ENCODE measurements at places on chromosomes 12 and 14.

DNA sequence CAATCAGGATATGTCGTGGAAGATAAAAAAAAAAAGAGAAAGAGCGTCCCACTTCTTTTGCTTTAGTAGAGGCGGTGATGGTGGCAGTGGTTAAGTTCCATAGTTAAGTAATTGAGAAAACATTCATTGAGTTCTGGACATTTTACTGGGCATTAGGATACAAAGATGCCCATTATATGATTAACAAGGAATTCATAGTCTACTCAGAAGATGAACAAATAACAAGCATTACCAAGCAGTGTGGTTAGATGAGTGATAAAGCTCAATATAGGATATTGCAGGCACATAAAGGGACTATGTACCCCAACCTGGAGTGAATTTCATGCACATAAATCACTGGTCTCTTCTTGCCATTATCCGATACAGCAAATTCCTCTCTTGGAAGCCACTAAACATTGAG lies 53.7 kb downstream of the ALG10B start:
- no peak for DNase-seq

DNA sequence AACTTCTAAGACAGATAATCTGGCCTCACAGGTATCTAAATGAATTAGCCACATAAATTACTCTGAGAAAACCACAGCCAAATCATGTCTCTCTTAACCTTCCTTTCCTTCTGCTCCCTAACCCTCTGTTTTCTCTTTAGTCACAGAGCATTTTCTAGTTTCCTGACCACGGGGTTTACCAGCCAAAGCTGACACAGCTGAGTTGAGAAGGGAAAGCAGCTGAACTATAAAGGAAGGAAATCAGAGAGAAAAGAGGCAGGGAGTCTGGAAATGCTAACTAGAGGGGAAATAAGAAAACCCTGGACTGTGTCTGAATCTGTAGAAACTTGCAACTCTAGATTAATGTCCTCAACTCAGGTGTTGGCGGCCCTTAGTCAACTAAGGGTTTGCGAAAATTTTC lies 24.4 kb downstream of the ANKS1B start:
- peak; percentile 10 for DNase-seq

- DNase-seq: no peak
These were observed 46.6 kb upstream of the PLEKHG6 start for GRCh38 chr12:6263931-6264330.

DNA sequence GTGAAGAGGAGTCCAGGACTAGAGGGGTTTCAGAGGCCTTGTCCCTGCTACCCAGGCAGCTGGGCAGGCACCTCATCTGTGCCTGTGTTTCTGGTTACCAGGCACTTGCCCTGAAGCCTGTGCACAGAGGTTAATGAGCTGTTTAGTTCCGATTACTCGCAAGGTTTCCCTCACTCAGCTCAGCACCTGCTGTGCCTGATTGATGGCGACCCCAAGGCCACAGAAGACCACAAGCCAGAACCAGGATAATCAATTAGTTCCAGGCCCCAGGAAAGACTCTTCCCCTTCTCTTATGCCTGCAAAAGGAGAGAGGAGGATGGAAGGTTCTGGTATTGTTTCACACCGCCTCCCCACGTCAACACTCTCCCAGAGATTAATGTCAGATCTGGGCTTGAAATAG lies 88.8 kb upstream of the NOS1 start:
- no peak for DNase-seq

GRCh38 chr14:55323910-55324309 lies 52.7 kb downstream of the FBXO34 start:
- DNase-seq: no peak

GRCh38 chr14:35167496-35167895 lies 45.1 kb downstream of the PRORP start:
- DNase-seq: no peak

- DNase-seq: no peak
These were observed 96.6 kb downstream of the EMP1 start for GRCh38 chr12:13293096-13293495.

GRCh38 chr14:57071639-57072038 lies 197.1 kb downstream of the EXOC5 start:
- DNase-seq: no peak

- no peak for DNase-seq
These were observed 81.7 kb downstream of the RIN3 start for GRCh38 chr14:92595267-92595666.

DNA sequence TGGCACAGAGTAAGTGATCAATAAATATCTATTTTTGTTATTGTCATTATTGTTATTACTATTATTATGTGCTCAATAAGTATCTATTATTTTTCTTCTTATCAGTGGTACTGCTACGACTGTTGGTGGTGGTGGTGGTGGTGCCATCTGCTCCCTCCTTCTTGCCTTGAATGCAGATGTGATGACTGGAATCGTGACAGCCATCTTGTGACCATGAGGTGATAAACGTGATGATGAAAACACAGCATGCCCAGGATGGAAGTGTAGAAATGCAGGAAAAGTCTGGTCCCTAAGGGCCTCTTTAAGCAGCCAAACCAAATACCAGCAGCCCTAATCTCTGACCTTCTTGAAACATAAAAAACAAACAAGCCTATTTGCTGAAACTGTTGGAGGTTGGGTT lies 22.4 kb downstream of the SLC6A12 start:
- no peak for DNase-seq

DNA sequence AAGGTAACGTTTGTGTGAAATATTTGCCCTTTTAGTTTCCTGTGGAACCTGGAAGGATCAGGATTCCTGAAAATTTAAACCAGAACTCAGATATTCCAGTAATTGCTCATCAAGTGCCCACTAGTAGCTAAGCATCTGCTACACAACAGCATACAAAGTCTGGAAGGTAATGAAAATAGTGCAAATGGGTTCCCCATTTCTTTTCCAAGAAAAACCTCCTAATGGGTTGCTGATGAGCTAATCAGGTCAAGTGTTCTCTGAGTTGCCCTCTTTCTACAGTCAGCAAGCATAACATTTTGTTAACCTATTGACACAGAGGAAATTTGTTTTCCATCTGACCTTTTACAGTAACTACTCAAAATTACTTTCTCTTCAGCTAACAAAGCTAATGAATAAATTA lies 83.6 kb upstream of the PMCH start:
- no peak for DNase-seq

DNA sequence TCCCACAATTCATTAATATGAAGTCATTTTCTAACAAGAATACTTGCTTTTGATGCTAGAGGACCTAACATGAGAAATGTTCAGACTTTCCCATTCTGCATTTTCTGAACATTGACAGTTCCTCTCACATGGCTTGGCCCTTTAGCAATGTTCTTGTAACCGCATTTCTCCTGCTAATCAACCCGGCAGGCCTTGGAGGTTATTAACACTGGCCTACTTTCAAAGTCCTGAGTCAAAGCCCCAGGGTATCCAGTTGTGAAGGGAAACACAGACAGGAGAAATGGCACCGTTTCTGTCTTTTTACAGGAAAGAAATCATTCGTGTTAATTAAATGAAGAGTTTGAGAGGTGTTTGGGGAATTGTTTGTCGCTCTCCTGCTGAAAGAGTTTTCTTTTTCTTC lies 446.5 kb upstream of the MIS18BP1 start:
- DNase-seq: no peak

- no peak for DNase-seq
These were observed 183.8 kb downstream of the TBX5 start for GRCh38 chr12:114221957-114222630.

GRCh38 chr14:46653031-46653755 lies 1.6 kb upstream of the RPL10L start:
- no peak for DNase-seq

GRCh38 chr12:41992692-41993215 lies 151.9 kb downstream of the GXYLT1 start:
- DNase-seq: no peak

GRCh38 chr12:22406627-22407026 lies 72.1 kb upstream of the ST8SIA1 start:
- DNase-seq: no peak

DNA sequence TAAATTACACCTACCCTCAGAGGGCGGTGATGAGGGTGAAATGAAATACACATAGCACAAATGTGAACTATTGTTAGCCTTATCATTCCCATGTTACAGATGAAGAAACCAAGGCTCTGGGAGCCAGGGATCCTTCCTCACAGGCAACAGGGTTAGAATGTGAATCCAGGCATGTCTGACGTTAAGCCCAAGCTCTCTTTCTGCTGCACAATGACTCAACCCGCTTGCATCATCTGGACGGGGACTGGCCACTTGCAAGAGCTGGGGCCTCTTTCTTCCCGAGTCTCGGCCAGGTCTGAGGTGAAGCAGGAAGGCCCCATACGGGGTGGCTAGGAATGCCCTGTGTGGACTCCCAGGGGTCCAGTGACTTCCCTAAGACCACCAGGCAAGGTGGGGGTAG lies 105.2 kb downstream of the RBM19 start:
- DNase-seq: no peak

- no peak for DNase-seq
These were observed 888.1 kb upstream of the MDGA2 start for GRCh38 chr14:48563489-48563888.

DNA sequence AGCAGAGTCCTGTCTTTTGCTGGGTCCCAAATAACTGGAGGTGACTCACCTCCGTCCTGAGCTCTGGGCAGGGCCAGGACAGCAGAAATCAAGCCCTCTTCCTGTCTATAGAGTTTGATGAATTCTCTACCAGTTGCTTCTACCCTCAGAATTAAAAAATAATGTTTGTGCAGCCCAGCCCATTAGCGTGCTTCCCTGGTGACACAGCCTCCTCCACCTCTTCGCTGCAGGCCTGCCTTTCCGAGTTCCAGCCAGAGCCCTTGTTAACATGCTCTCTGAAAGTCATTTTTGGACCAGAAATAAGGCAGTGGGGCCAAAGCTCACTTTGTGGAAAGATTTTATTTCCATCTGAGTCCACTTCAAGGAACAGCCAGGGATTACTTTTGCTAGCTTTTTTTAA lies 94.0 kb downstream of the TBX5 start:
- DNase-seq: no peak

DNA sequence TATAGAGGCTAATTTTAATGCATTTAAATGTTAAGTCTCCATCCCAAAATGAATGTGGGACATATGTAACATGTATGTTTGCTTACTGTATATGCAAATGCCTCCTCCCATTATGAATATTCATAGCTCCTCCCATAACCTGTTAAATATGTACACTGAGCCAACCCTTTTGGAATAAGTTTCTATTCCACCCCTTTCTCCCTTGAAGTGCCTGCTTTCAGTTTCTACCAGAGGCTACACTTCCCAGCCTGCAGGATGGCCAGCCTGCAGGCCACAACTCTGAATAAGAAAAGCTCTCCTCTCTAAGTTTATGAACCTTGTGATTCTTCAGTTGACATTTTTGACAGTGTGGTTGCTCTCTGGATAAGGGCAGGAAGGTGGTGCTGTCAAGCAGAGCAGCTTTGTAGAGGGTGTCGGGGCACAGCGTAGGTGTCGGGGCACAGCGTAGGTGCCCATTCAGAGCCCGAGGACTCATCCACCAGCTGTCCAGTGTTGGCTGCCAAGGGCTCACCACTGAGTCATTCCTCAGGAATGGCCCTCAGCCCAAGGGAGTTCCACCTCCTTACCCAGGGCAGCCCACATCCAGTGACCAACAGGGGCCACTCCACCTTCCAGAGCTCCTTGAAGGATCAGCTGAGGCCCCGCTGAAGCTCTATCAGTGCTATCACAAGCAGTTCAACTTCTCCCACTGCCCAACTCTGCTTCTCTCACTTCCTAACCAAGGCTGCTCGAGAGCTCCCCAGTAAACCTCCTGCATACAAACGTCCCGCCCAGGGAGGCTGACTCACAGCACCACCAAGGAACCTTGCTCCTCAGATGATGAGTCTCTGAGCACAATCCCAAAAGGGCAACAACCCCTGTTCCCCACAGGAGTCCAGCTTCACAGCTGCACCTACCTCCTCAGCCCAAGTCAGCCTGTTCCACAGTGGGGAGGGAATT lies 31.4 kb downstream of the VWF start:
- no peak for DNase-seq
